ENCODE measurements at places on chromosomes 4 and X.
A peak's percentile ranks its signal among the peaks of the same experiment; 100 is the strongest.

DNA sequence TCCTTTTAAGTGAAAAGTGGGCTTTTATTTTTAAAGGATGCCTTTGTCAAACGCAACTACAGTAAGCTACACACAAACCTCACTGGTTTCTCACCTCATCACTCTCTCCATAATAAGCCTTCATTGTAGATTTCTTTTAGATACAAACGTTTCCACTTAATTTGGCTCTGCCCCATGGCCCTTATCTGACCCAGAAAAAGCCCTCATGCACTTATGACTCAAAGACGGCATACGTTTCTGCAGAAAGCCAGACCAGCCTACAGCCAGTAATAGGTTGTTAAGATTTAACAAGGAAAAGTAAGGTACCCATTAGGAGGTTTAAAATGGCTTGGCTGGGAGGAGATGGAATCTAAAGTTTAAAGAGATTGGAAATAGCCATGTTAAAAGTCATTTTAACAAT lies 914.6 kb upstream of the INTU start:
- H3K4me1 ChIP-seq: no peaks in the 10 kb centered on the region
- H3K27ac ChIP-seq: no peak overlapping the region
- H3K4me3 ChIP-seq: no peak overlapping the region
- no peaks in the 10 kb centered on the region for H3K36me3 ChIP-seq
- DNase-seq: no peak

DNA sequence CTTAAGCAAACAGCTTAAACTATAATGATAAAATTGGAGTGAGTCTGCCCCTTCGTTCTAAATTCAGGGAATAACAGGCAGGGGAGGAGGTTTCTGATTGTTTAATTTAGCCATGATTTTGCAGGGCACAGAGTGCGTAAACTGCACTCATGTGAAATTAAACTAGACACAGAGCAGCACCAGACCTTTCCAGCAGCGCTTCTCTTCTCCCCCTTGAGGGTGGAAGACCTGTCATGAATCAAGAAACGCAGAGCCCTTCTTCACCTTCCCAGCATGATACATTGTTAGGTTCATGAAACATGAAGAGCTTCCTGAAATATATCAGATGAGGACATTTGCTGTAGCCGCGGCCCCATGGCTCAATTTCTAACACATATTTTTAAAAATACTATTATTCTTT lies 63.1 kb downstream of the FAM114A1 start:
- DNase-seq: no peak
- no peak overlapping the region for H3K27ac ChIP-seq
- no peak overlapping the region for H3K4me3 ChIP-seq
- no peaks in the 10 kb centered on the region for H3K27me3 ChIP-seq

GRCh38 chrX:82412858-82413257 lies 1095.2 kb upstream of the POU3F4 start:
- H3K27me3 ChIP-seq: no peaks in the 10 kb centered on the region
- H3K27ac ChIP-seq: no peak overlapping the region
- H3K4me3 ChIP-seq: no peak overlapping the region
- no peak for DNase-seq
- H3K36me3 ChIP-seq: no peaks in the 10 kb centered on the region

GRCh38 chr4:142706381-142706780 lies 139.7 kb downstream of the INPP4B start:
- no peak overlapping the region for H3K27ac ChIP-seq
- no peak for DNase-seq
- no peak overlapping the region for H3K4me3 ChIP-seq
- H3K27me3 ChIP-seq: no peaks in the 10 kb centered on the region
- no peaks in the 10 kb centered on the region for H3K36me3 ChIP-seq
- H3K4me1 ChIP-seq: no peaks in the 10 kb centered on the region

- H3K27me3 ChIP-seq: no peaks in the 10 kb centered on the region
- no peaks in the 10 kb centered on the region for H3K36me3 ChIP-seq
- DNase-seq: peak; percentile 22
- H3K27ac ChIP-seq: no peak overlapping the region
- no peaks in the 10 kb centered on the region for H3K4me1 ChIP-seq
Observed at GRCh38 chrX:11427453-11428071, 134.3 kb downstream of the AMELX start.

GRCh38 chr4:110619463-110620247 lies 3.2 kb downstream of the PITX2 start:
- H3K27ac ChIP-seq: no peak overlapping the region
- H3K27me3 ChIP-seq: peaks cover 100% of the 10 kb centered on the region
- H3K4me1 ChIP-seq: peaks cover 9% of the 10 kb centered on the region
- peak; percentile 39 for DNase-seq
- no peaks in the 10 kb centered on the region for H3K36me3 ChIP-seq
- H3K4me3 ChIP-seq: no peak overlapping the region

GRCh38 chr4:121358473-121358872 lies 22.3 kb downstream of the QRFPR start:
- H3K4me3 ChIP-seq: no peak overlapping the region
- H3K27me3 ChIP-seq: no peaks in the 10 kb centered on the region
- no peaks in the 10 kb centered on the region for H3K36me3 ChIP-seq
- H3K27ac ChIP-seq: no peak overlapping the region
- no peak for DNase-seq

GRCh38 chr4:88158489-88159228 lies at the start of gene ABCG2:
Gene ABCG2 (minus strand): TSS chr4:88158639. CDS start chr4:88139995, 18,644 bp downstream.
- H3K27ac ChIP-seq: no peak within 1 kb of the TSS
- H3K27me3 ChIP-seq: peaks cover 29% of the 10 kb centered on the region
- peak; percentile 33 for DNase-seq
- no peaks in the 10 kb centered on the region for H3K4me1 ChIP-seq
- H3K36me3 ChIP-seq: no peaks in the 10 kb centered on the region

- no peaks in the 10 kb centered on the region for H3K4me1 ChIP-seq
- DNase-seq: no peak
- H3K27ac ChIP-seq: no peak overlapping the region
- H3K36me3 ChIP-seq: no peaks in the 10 kb centered on the region
- no peak overlapping the region for H3K4me3 ChIP-seq
- H3K27me3 ChIP-seq: no peaks in the 10 kb centered on the region
Observed at GRCh38 chrX:10286195-10286594, 129.4 kb downstream of the CLCN4 start.

GRCh38 chrX:112738347-112739033 lies 58.8 kb upstream of the LHFPL1 start:
- DNase-seq: no peak
- H3K27ac ChIP-seq: no peak overlapping the region
- no peak overlapping the region for H3K4me3 ChIP-seq

DNA sequence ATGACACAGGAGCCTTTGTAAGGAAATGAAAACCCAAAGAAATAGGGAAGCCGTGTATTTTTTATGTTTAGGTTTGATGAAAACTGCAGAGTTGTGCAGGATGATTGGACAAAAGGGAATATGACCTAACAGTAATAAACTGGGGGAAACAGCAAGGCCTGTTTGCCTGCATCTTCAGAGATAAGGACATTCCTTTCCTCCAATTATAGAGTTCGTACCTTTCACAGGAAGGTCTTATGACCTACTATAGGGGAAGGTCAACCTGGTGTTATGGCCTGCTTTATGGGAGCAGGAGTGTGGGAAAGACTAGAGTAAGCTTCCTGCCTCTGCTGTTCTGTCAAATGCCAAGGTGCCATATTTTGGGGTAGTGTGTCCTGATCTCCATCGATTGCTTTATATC lies 42.5 kb downstream of the BBS12 start:
- no peaks in the 10 kb centered on the region for H3K27me3 ChIP-seq
- H3K4me1 ChIP-seq: no peaks in the 10 kb centered on the region
- H3K4me3 ChIP-seq: no peak overlapping the region
- no peak for DNase-seq
- H3K36me3 ChIP-seq: no peaks in the 10 kb centered on the region
- no peak overlapping the region for H3K27ac ChIP-seq

DNA sequence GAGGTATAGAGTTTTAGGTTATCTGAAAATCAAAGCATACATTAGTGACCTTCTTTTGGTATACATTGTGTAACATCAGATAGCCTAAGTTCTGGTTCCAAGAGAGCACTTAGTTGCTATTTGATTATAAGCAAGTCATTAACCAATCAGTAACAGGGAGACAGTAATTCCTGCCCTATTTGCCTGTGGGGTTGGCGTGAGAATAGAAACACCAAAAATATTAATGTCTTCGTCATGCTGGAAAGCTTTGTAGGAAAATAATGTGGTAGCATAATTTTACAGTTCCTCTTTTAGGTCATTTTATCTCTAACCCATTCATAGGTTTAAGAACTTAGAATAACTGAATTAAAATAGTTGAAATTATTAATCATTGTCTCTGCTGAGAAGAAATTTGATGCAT lies 37.8 kb downstream of the NPNT start:
- H3K4me3 ChIP-seq: no peak overlapping the region
- peaks cover 9% of the 10 kb centered on the region for H3K4me1 ChIP-seq
- H3K27me3 ChIP-seq: no peaks in the 10 kb centered on the region
- H3K27ac ChIP-seq: no peak overlapping the region
- H3K36me3 ChIP-seq: no peaks in the 10 kb centered on the region

DNA sequence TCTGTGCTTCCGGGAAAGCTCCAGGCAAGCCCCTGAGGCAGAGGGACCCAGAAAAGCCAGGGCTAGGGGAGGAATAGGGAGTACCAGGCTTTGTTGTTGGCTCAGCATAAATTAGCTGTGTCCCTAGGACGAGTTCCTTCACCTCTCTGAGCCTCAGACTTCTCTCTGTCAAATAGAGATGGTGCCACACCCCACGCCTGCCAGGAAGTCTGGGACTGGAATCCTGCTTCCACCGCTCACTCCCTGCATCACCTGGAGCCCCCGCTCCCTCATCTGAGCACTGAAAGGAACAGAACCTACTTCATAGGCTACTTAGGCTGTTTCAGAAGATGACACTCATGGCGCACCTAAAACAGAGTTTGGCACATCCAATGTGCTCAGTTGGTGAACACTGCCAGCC lies 8.1 kb upstream of the JAKMIP1 start:
- H3K4me3 ChIP-seq: no peak overlapping the region
- H3K36me3 ChIP-seq: no peaks in the 10 kb centered on the region
- no peak overlapping the region for H3K27ac ChIP-seq
- DNase-seq: no peak

GRCh38 chr4:110589297-110589696 lies 33.6 kb downstream of the PITX2 start:
- H3K4me3 ChIP-seq: no peak overlapping the region
- no peaks in the 10 kb centered on the region for H3K36me3 ChIP-seq
- H3K27ac ChIP-seq: no peak overlapping the region
- no peaks in the 10 kb centered on the region for H3K4me1 ChIP-seq
- DNase-seq: peak; percentile 16

- H3K36me3 ChIP-seq: no peaks in the 10 kb centered on the region
- no peak overlapping the region for H3K4me3 ChIP-seq
- no peaks in the 10 kb centered on the region for H3K27me3 ChIP-seq
- H3K4me1 ChIP-seq: no peaks in the 10 kb centered on the region
- no peak overlapping the region for H3K27ac ChIP-seq
Observed at GRCh38 chr4:25007598-25007997, 23.1 kb downstream of the LGI2 start.

- no peaks in the 10 kb centered on the region for H3K36me3 ChIP-seq
- H3K4me3 ChIP-seq: no peak overlapping the region
- no peak overlapping the region for H3K27ac ChIP-seq
Observed at GRCh38 chr4:154476232-154476631, 15.4 kb downstream of the DCHS2 start.

DNA sequence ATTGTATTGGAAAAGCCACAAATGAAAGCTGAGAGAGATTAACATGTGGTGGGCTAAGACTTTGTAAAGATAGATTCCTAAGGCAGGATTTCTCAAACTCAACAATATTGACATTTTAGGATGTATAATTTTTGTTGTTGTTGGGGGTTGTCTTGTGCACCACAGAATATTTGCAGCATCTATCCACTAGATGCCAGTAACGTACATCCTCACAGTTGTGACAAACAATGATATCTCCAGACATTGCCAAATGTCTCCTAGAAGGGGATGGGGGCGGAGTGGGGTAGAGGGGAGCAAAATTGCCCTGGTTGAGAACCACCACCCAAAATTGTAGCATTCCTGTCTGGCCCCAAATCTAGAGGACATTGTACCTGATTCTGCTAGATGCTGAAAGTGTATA lies 14.7 kb upstream of the CBR4 start:
- no peaks in the 10 kb centered on the region for H3K36me3 ChIP-seq
- no peak overlapping the region for H3K4me3 ChIP-seq
- no peak overlapping the region for H3K27ac ChIP-seq
- H3K27me3 ChIP-seq: no peaks in the 10 kb centered on the region

DNA sequence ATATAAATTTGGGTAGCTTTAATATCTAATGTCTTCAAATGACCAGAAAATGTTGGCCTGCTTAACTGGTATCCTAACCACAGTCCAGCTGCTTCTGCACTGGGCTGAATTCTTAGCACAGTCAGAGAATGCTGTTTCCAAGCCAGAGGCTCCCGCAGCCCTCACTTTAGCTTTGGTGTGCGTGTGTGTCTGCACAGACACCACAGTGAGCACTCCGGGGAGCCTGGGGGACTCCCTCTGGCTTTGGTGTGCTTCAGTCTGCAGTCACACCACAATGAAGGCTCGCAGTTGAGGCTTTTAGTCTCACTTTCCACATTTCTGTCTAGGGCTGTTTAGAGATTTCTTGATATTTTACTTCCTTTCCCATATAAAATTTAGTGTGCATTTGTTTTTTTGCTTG lies 53.6 kb downstream of the APOO start:
- H3K4me1 ChIP-seq: no peaks in the 10 kb centered on the region
- DNase-seq: peak; percentile 44
- H3K27ac ChIP-seq: no peak overlapping the region

DNA sequence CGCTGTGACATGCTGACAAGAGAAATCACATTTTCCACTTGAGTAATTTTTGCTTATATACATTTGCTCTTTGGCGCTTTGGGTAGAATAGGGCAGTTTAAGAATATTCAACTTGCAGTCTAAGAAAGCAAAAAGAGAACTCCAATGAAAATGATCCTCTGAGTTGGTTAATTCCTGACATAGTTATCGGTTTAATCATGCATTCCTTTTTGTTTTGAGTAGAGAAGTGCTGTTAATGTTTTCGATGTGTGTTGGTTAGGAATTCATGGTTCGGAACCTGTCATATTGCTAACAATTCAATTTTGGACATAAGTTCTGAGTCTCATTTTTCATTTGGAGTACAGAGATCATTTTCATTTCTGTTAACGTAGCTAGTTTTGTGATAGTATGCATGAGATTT lies 700.6 kb upstream of the PITX2 start:
- DNase-seq: peak; percentile 41
- no peaks in the 10 kb centered on the region for H3K4me1 ChIP-seq
- H3K27me3 ChIP-seq: no peaks in the 10 kb centered on the region
- H3K4me3 ChIP-seq: no peak overlapping the region
- no peaks in the 10 kb centered on the region for H3K36me3 ChIP-seq

DNA sequence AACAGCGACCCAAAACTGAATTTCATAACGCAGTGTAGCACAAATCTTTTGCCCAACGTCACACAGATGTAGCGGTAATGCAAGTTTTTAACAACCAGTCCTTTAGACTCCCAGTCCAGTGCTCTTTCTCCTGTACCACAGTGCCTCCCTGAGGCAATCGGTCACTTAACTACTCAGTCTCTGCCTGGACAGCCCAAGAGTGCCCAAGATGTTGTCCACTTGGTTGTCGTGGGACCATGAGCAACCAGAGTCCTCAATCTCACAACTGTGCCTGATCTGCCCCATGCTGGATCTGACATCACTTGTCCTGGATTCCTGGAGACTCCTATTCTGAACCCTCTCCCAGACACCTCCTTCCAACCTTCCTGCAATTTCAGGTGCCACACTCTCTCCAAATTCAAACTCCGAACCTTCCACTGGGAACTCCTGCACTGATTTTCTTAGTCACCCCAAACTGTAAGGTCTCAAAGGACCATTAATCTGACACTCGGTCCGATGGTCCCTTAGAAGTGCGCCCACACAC lies 702 bp downstream of the MMGT1 start:
- H3K4me1 ChIP-seq: no peaks in the 10 kb centered on the region
- DNase-seq: peak; percentile 5
- peak overlapping the region; percentile 94 for H3K27ac ChIP-seq
- H3K4me3 ChIP-seq: peak overlapping the region; percentile 96
